ENCODE measurements at places on chromosomes 5 and 9. TPM values are rescaled to one million over a fixed set of nuclear protein-coding genes. Genes with fewer than 3 reads are reported as not detected.

- DNase-seq = no peak
- H3K4me3 ChIP-seq = no peak overlapping the region
- H3K36me3 ChIP-seq = no peaks in the 10 kb centered on the region
These were observed 346.9 kb downstream of the DEPDC1B start for GRCh38 chr5:60352992-60353599.

DNA sequence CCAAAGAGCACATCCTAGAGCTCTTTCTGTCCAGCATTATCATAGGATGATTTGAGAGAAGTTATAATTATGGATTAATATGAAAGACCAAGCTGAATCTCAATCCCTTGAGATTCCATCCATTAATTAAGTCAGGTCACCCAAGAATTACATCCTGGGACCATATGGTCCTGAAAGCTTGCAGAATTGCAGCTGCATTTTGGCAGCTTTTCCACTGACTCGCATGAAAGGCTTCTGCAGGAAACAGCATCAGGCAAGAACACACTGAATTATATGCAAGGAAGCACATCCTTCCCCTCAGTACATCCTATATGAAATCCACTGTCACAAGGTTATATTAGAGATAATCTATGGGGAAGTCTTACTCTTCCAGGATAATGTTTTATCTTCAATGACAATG lies 109.1 kb upstream of the CTNND2 start:
- no peak for DNase-seq
- H3K36me3 ChIP-seq = no peaks in the 10 kb centered on the region
- no peak overlapping the region for H3K27ac ChIP-seq
- no peak overlapping the region for H3K4me3 ChIP-seq

The C6 gene
- polyA plus RNA-seq = not detected

The HRH2 gene
- not detected for polyA plus RNA-seq

DNA sequence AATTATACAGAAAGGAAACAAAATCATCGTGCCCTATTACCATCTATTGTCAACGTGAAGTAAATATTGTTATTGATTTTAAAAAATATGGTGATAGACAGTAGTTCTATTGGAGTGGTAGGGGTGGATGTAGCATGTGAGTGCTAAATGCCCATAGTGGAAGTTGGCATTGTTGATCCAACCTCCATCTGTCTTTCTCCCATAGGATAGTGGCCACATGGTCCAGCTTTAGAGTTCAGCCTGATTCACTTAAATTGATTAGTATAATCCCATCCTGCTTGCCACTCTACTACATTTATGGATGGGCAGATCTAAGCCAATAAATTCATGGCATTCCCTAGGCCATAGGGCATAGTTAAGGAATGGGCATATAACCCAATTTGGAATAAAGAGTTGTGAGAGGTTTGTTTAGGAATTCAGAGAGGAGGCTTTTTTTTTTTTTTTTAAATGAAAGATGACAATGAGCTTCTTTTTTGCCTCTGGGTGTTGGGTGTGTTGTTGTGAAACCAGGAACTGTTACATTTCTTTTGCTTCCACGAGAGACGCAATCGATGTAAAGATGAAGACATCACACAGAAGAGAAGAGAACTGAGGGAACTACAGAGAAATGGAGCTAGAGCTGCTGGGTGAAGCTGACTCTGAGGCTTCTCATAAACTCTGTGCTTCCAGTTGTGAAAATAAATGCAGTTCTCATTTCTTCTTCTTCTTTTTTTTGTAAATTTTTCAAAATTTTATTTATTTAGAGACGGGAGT lies 12.5 kb upstream of the CHD1 start:
- H3K4me1 ChIP-seq = no peaks in the 10 kb centered on the region
- no peaks in the 10 kb centered on the region for H3K27me3 ChIP-seq
- H3K4me3 ChIP-seq = no peak overlapping the region
- no peak overlapping the region for H3K27ac ChIP-seq

The SHOC1 gene
- polyA plus RNA-seq = 0.05 TPM

DNA sequence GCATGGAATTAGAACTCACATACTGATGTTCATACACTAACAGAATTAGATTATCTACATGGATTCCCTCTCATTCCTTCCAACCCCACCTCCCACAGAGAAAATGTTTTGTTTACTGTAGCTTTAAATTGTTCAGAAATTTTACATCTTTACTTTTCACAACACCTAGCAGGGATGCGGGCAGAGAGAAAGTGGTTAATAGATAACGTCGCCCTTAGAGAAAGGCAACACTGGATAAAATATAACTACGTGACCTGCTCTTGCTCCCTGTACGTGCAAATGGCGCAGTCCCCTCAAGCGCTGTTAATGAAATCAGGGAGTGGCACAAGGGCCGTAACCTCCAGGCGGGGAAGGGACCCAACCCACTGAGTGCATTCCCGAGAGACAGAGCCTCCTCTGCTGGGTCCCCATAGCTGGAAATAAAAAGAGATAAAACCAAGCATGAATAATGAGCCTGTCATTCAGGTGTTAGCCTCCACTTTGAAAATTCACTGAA lies 125.3 kb upstream of the DAPK1 start:
- peaks cover 5% of the 10 kb centered on the region for H3K4me1 ChIP-seq
- H3K4me3 ChIP-seq = no peak overlapping the region

DNA sequence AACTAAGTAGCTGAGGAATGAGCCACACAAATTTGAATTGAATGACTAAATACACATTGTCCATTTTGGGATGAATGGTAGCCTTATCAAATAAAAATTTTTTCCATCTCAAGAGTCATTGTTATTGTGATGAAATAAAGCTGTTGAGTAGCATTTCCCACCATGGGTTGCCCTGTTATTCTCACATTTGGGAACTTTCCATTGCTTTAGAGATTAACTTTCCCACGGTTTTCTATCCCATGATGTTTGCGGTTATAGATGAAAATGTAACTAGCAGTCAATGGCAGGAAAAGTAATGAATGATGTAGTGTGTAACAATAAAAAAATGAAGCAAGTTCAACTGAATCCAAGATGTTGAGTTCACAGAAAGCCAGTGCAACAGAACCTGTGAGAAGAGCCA lies 59.9 kb upstream of the PLPP1 start:
- H3K36me3 ChIP-seq = no peaks in the 10 kb centered on the region
- no peak overlapping the region for H3K27ac ChIP-seq
- no peaks in the 10 kb centered on the region for H3K27me3 ChIP-seq
- H3K4me3 ChIP-seq = no peak overlapping the region

- H3K27ac ChIP-seq = no peak overlapping the region
- no peaks in the 10 kb centered on the region for H3K27me3 ChIP-seq
- peaks cover 45% of the 10 kb centered on the region for H3K36me3 ChIP-seq
- H3K4me1 ChIP-seq = peaks cover 20% of the 10 kb centered on the region
- H3K4me3 ChIP-seq = no peak overlapping the region
These were observed 33.2 kb upstream of the SLC6A3 start for GRCh38 chr5:1478271-1479035.

DNA sequence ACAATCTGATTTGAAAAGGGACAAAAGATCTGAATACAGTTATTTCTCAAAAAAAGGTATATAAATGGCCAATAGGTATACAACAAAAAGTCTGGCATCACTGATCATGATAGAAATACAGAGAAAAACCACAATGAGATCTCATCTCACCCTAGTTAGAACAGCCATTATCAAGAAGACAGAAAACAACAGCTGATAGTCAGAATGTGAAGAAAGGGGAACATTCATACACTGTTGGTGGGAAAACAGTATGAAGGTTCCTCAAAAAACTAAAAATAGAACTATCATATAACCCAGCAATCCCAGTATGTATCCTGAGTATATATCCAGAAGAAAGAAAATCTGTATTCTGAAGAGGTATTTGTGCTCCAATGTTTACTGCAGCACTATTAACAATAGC lies 75.7 kb upstream of the OR2K2 start:
- H3K4me3 ChIP-seq = no peak overlapping the region
- H3K4me1 ChIP-seq = no peaks in the 10 kb centered on the region
- no peaks in the 10 kb centered on the region for H3K27me3 ChIP-seq

DNA sequence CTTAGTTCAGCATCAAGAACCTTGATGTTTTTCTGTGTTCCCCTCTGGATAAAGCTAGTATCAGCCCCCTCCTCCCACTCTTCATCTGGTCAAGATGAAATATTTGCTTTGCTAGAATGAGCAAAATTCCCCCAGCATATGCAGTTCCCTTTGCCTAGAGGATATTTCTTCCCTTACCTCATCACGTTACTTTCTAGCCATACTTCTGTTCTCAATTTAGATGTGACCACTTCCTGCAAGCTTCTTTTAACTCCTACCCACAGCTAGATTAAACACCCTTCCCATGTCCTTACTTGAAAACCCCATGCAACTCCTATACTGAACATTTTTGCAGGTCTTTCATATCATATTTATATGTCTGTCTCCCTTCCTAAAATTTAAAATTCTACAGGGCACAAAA lies 178.9 kb upstream of the TUSC1 start:
- no peaks in the 10 kb centered on the region for H3K4me1 ChIP-seq
- H3K27me3 ChIP-seq = no peaks in the 10 kb centered on the region

- no peak overlapping the region for H3K4me3 ChIP-seq
- H3K27me3 ChIP-seq = no peaks in the 10 kb centered on the region
- H3K36me3 ChIP-seq = no peaks in the 10 kb centered on the region
- no peak overlapping the region for H3K27ac ChIP-seq
These were observed 166.0 kb downstream of the ADAMTSL1 start for GRCh38 chr9:18639911-18640310.

DNA sequence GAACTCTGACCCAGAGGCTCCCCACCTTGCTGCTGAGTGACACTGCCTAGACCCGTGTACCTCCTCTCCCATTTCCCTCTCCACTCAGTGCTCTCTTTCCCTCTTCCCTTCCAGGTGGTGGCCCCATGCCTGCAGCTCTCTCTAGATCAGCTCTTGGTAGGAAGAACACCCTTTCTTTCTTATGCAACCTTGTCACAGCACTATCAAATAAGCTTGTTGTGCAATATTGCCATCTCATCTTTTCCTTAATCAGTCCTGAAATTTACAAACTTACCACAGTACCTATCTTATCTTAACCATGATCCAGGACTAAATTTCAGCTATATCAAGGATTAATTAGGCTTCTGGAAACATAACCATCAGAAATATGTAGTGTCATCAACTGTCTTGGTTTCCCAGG lies 88.6 kb downstream of the ZFAND5 start:
- DNase-seq = no peak
- no peak overlapping the region for H3K27ac ChIP-seq
- no peak overlapping the region for H3K4me3 ChIP-seq

DNA sequence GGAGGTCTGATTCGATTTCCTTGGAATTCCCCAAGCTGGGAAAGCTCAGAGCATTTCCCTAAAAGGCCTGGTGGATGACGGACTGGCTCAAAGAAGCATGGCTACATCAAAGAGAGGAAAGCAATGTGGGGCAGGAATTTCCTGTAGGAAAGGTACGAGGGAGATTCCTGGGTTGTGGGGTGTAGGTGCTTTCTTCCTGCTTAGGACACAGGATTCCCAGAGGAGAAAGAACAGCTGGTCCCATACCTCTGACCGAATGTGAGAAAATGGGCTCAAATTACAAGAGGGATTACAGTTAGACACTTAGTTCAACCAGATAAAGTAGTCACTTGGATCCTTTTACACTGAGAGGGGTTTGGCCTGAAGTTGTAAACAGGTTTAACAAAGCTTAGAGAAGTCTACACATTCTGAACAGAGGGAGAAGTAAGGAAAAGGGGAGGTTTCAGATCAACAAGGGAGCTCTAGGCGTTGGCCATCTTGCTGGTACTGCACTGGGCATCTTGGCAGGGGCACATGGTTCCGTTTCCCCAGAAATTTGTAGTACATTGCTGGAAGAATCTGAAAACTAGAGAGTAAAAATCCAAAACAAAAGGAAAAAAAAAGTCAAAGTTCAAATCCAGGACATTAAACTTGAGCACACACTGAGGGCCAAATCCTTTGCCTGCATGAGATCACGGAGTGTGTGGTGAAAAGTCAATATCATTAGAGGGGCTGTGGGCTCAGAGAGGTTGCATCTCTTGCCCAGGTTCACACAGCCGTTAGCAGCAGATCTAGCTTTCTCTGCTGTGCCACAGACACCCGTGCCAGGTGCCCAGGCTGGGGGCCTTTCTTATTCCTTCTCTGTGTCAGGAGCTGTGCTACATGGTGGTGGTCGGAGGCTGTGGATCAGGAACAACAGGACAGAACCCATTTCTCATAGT lies 171.3 kb downstream of the RGS3 start:
- no peaks in the 10 kb centered on the region for H3K36me3 ChIP-seq
- DNase-seq = no peak
- no peak overlapping the region for H3K4me3 ChIP-seq

- H3K27ac ChIP-seq = no peak overlapping the region
- H3K4me1 ChIP-seq = peaks cover 15% of the 10 kb centered on the region
- peaks cover 19% of the 10 kb centered on the region for H3K27me3 ChIP-seq
- H3K4me3 ChIP-seq = no peak overlapping the region
These were observed 6.8 kb downstream of the HAND1 start for GRCh38 chr5:154470947-154471870.

GRCh38 chr5:74639807-74640449 lies 600 bp downstream of the ENC1 start:
- peak overlapping the region; percentile 92 for H3K4me3 ChIP-seq
- H3K36me3 ChIP-seq = peaks cover 9% of the 10 kb centered on the region
- no peaks in the 10 kb centered on the region for H3K27me3 ChIP-seq

DNA sequence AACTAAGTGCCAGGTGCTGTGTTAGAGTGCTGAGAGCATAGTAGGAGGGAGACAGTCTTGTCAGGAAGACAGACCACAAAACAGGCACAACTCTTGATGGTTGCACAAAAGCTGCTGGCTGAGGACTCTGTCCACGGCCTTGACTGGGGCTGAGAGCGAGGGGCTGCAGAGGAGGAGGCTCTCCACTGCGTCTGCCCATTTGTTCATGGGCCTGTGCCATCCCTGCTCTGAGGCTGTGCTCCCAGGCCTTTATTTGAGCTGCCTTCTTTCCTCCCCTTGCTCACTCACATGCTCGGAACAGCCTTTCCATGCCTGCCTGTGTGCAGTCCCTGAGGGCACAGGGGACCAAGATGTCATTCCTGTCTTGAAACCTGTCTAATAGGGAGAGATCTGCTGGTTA lies 147.8 kb downstream of the CACNA1B start:
- H3K4me3 ChIP-seq = no peak overlapping the region
- no peaks in the 10 kb centered on the region for H3K36me3 ChIP-seq
- H3K27ac ChIP-seq = no peak overlapping the region
- H3K27me3 ChIP-seq = peaks cover 6% of the 10 kb centered on the region
- no peaks in the 10 kb centered on the region for H3K4me1 ChIP-seq

DNA sequence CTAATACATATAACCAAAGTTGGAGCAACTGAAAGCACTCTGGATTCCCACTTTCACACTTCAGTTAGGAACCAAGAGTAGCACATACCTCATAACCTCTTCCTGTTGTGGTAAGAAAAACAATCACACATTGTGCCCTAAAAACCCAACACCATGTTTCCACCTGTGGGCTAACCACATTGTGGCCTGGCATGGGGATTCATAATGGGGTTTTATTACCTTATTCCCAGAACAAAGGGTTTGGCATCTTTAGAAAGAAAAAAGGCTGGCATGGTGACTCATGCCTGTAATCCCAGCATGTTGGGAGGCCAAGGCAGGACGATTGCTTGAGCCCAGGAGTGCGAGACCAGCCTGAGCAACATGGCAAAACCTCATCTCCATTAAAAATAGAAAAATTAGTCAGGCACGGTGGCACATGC lies 60.6 kb downstream of the HSD17B3 start:
- no peaks in the 10 kb centered on the region for H3K36me3 ChIP-seq
- DNase-seq = peak; percentile 56
- H3K27ac ChIP-seq = no peak overlapping the region
- H3K4me3 ChIP-seq = no peak overlapping the region
- H3K4me1 ChIP-seq = peaks cover 9% of the 10 kb centered on the region

The HAVCR2 gene
- polyA plus RNA-seq = 4.3 TPM

The TEX48 gene
- not detected for polyA plus RNA-seq

The GRM6 gene
- not detected for polyA plus RNA-seq

- H3K4me1 ChIP-seq = no peaks in the 10 kb centered on the region
- no peak overlapping the region for H3K4me3 ChIP-seq
- no peak for DNase-seq
- no peaks in the 10 kb centered on the region for H3K27me3 ChIP-seq
- no peaks in the 10 kb centered on the region for H3K36me3 ChIP-seq
These were observed 370.3 kb upstream of the IRX2 start for GRCh38 chr5:3121813-3122212.

Data from GM12878 (cell line).